ENCODE measurements at places on chromosomes 13 and 19. TPM values are rescaled to one million over a fixed set of nuclear protein-coding genes. Genes with fewer than 3 reads are reported as not detected.

The CD320 gene
- polyA plus RNA-seq: 83.1 TPM

The GJA3 gene
- polyA plus RNA-seq: 0.04 TPM

The DPF1 gene
- 1.3 TPM for polyA plus RNA-seq

The ZNF681 gene
- not detected for polyA plus RNA-seq

The ZNF793 gene
- 0.13 TPM for polyA plus RNA-seq

The SLC25A41 gene
- polyA plus RNA-seq: 0.95 TPM

The ZNF491 gene
- polyA plus RNA-seq: 0.57 TPM

The ZNF582 gene
- polyA plus RNA-seq: 1.1 TPM

The TLE6 gene
- polyA plus RNA-seq: 6.4 TPM

The VSTM2B gene
- polyA plus RNA-seq: not detected

The SNRPD2 gene
- polyA plus RNA-seq: 299 TPM

The LHB gene
- 0.82 TPM for polyA plus RNA-seq

The OLFM4 gene
- not detected for polyA plus RNA-seq

The CEACAM6 gene
- not detected for polyA plus RNA-seq

The GPR183 gene
- polyA plus RNA-seq: not detected

The AZU1 gene
- not detected for polyA plus RNA-seq

All from HepG2 (cell line).